Cardiac muscle cell (in vitro differentiated cells and primary cell): ENCODE measurements at places on chromosomes 5 and 9.

GRCh38 chr9:26170190-26170589 lies 491.9 kb upstream of the TUSC1 start:
- no peak for DNase-seq

GRCh38 chr5:157115502-157115901 lies 6.7 kb upstream of the HAVCR2 start:
- DNase-seq: no peak

- no peak for DNase-seq
Observed at GRCh38 chr9:121277518-121278295, 9.7 kb downstream of the GSN start.

DNA sequence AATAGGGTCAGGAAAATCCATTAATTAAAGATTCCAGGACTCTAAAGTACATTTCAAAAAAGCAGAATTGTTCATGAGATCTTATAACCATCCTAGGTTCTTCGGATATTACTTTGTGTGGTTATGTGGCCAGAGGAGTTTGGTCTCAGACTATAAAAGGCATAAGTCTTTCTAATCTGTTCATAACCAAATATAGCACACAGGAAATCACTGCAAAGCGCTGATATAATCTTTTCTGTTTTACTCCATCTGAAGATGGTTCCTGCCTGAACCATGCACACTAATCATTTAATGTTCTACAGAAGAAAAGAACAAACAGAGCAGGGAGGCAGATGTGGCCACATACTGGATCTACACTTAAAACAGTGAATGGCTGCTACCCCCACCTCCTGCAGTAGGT lies 182.8 kb downstream of the SEMA5A start:
- DNase-seq: no peak

DNA sequence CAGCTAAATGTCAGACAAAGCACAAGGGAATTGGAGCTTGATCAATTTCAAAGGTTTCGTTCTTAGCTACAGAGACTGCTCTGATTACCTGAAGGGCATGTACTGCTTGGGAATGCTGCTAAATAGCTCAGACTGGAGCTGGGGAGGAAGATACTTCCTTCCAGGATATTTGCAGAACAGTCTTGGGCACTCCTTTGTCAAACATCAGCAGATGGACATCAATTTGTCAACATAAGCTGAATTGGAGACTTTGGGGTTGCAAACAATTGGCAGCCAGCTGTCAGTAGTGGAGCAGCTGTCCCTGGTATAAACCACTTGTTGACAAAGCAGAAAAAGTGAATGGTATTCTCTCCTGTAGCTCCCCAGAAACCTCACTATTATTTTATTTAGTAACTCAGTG lies 182.0 kb downstream of the CCDC192 start:
- DNase-seq: no peak

GRCh38 chr9:105459336-105459735 lies 11.5 kb downstream of the FSD1L start:
- no peak for DNase-seq
